CD4-positive, alpha-beta T cell treated with Interleukin-6 for 4 hours (primary cell): ENCODE measurements at places on chromosomes 6 and 20.

- no peak for DNase-seq
Observed at GRCh38 chr20:10654630-10655029, 19.2 kb downstream of the JAG1 start.

- peak; percentile 41 for DNase-seq
Observed at GRCh38 chr6:130517444-130517931, 151.7 kb downstream of the TMEM200A start.

- DNase-seq: no peak
Observed at GRCh38 chr6:39841923-39842322, 49.7 kb downstream of the DAAM2 start.

DNA sequence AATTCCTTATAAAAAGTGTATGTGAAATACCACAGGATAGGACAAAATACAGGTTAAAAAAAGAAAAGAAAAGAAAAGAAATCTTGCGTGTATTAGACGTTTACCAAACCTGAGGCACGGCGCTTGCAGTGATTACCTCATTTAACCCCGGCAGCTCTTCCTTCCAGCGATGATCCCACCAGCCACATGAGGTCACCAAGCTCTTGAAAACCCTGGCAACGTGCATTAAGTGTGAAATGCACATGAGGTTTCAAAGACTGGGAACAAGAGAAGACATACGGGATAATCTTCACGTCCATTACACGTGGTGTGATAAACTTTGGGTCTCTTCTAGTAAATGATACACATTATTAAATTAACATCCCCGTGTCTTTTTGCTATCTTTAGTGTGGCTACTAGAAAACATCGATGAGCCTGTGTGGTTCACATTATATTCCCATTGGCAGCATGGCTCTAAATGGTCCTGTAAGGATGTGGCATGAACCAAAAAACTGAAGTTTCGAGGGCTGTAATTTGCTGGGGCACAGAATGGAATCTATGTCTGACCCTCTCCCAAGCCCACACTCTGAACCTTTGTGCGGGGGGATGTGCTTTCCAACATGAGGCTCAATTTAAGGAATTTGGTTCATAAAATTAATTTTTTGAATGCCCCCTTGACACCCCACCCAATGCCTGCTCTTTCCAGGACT lies 59.2 kb upstream of the THBS2 start:
- DNase-seq: no peak

DNA sequence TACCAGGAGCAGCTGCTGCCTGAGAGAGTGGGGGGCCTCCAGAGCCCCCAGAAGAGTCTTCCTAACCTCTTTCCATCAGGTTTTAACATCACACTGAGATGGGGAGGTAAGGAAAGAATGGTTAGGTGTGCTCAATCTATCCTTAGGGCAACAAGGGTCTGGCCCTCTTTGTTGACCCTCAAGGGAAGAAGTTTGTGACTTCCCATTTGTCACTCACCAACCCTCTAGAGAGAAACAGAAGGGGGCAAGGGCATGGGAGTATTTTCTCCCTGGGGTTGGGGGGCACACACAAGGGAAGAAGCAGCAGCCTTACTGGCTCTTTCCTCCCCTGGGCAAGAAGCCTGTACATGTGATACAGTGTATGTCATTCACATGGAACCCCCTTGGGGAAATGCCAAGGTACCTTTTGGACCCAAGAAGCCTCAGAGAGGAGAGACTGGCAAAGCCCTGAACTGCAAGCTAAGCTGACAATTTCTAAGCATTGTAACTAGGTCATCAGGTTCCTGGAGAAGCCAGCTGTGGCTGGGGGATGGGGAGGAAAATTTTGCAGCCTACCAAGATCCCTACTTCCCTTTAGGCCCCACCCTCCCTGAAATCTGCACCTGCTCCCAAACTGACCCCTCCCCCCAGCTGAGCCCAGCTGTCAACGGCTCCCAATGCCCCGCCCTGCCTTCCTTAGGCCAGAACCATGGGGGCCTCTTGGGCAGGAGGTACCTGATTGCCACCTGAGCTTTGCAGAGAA lies 14.5 kb downstream of the BCL2L1 start:
- DNase-seq: no peak

GRCh38 chr6:33597551-33598322 lies 17.7 kb upstream of the BAK1 start:
- DNase-seq: no peak

DNA sequence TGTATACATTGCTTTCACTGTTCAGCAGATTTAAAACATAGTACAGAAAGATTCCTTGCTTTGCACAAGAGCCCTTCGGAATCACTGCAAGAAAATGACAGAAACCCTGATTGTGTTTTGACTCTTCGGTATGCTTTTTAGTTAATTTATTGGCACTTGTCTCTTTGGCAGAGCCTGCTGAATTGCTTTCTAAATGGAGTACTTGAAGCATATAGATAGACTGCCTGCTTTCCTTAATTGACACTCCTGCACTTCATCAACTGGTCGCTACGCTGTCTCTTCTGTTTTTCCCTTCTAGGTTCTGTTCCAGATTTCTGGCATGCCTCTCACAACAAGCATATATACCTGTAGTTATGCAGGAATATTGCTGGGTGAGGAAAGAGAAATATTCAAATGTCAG lies 22.4 kb upstream of the RBM24 start:
- DNase-seq: no peak

DNA sequence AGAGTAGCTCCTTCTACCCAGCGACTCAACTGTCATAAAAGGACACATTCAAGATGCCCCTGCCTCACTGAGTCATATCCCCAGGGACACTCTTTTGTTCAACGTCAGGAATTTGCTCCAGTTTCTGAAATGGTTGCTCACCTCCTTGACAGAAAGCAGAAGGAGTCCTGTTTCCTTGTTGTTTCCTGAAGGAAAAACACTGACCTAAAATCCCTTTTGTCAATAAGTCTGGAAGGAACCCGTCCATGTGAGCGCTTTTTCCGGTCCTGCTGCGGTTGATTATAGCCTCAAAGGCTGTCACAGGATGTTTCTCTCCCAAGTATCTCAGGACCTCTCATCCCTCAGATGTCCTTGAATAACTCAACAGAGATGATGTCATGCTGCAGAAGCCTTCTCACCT lies 113.6 kb upstream of the PLEKHG1 start:
- DNase-seq: no peak

DNA sequence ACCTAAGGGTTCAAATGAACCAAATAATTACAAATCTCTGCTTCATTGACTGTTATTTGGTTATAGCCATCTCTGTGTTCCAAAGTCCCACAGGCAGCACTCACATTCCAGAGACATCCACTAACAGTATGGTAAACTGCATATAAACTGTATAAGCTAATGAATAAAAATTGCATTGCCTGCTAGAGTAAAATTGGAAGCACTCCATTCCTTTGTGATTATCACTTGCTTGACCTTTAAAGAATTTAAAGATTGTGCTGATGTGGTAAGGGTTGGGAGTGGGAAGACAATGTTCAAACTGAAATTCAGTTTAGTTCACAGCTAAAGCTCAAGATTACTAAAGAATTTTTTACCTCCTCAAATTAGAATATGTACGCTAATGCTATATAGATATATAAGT lies 31.0 kb upstream of the OSTM1 start:
- DNase-seq: no peak

- no peak for DNase-seq
Observed at GRCh38 chr6:112595841-112596240, 248.7 kb downstream of the RFPL4B start.

- no peak for DNase-seq
Observed at GRCh38 chr6:32074996-32075532, 34.1 kb downstream of the TNXB start.

GRCh38 chr6:117130125-117130524 lies 135.2 kb upstream of the VGLL2 start:
- no peak for DNase-seq

DNA sequence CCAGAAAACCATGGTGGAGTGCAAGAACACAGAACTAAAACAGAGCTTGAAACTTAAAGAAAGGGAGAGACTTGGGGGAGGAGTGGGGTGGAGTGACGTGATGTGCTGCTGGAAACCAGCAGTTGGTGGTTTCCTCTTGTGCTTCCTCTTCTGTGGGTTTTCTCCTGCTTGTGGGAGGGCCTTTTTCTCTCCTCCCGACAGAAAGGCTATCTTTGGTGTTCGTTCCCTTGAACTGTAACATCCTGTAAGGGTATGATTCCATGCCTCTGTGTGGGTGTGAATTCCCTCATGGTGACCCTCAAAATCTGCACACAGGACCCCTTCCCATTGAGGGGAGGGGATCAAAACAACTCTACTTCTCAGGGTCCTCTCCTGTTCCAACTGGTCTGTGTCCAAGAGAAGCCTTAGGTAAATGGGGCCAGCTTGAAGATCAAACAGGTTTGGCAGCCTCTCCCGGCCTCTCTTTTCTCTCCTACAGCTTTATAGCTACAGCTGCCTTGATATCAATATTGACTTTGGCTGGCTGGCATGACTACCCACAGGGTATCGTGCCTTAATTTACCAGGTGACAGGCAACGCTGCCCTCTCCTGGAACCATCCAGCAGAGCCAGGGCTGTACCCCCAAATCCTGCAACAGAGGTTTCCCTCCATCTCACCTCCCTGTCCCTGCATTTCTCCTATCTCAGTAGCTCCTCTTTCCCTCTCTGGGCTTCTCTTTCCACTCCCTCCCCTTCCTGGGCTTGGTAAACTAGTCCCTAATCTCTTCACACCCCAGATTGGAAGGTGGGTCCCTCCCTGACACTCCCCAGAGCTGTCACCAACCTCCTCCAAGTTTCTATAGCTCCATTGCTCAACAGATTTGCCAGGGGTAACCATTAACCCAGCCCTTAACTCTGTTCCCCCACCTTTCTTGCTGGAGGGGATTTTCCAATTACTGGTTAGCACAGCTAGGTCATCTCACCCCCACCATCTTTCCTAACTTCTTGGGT lies 1.5 kb upstream of the MSH5 start:
- DNase-seq: peak; percentile 75

GRCh38 chr20:49983848-49984408 lies 1.1 kb downstream of the SNAI1 start:
- DNase-seq: no peak

DNA sequence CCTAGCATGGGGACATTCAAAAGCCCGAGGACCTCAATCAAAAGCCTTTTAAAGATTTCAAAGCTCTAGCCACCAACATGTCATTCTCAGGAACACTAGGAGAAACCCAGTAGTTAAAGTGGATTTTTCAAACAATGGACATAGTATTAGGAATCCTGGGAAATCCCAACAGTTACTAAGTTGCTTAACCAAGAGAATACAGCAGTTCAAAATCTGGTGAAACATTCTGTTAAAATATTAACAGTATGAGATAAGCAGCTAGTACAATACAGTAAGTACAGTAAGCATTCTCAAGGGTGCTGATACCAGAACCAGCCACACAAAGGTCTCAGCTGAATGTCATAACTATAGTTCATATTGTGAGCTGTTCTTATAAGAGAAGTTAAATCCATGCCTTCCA lies 68.6 kb downstream of the CDK19 start:
- no peak for DNase-seq

- DNase-seq: peak; percentile 63
Observed at GRCh38 chr20:47677635-47678453, 107.4 kb downstream of the SULF2 start.

DNA sequence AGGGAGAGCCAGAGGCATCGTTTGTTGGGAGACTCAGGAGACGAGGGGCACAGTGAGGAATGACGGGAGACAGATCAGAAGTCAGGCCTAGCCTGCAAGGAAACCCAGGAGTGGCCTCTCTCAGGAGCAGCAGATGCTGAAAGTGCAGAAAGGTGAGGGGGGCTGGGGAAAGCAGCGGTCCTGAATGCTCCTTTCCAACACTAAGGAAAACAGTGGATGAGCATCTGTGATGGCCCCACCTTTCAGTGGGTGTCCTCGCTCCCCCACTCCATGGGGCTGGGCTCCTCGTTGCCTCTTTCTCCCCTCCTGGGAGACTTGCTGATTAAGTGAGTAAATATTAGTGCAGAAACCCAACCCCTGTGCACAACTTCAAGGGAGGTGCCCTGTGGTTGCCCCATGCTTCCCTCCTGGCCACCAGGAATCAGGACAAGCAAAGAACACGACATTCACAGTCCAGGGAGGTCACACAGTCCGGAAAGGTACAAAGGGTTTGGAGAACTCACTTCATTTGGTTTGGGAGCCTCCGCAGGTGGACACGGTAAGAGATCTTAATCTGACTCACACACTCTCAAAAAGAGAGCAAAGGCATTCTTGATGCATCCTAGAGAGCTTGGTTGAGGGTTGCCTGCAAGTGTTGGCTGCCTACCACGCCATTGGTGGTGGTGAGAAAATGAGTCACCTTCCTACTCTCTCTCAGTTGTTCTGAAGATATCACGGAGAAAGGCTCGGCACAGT lies 9.7 kb upstream of the BPIFB1 start:
- DNase-seq: no peak

DNA sequence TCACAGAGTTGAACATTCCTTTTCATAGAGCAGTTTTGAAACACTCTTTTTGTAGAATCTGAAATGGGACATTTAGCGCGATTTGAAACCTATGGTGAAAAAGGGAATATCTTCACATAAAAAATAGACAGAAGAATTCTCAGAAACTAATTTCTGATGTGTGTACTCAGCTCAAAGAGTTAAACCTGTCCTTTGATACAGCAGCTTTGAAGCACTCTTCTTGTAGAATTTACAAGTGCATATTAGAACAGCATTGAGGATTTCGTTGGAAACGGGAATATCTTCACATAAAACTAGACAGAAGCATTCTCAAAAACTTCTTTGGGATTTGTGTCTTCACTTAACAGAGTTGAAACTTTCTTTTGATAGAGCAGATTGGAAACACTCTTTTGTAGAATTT lies 650.7 kb upstream of the ZNF337 start:
- no peak for DNase-seq

GRCh38 chr20:62454904-62455636 lies 20.7 kb downstream of the GATA5 start:
- no peak for DNase-seq

DNA sequence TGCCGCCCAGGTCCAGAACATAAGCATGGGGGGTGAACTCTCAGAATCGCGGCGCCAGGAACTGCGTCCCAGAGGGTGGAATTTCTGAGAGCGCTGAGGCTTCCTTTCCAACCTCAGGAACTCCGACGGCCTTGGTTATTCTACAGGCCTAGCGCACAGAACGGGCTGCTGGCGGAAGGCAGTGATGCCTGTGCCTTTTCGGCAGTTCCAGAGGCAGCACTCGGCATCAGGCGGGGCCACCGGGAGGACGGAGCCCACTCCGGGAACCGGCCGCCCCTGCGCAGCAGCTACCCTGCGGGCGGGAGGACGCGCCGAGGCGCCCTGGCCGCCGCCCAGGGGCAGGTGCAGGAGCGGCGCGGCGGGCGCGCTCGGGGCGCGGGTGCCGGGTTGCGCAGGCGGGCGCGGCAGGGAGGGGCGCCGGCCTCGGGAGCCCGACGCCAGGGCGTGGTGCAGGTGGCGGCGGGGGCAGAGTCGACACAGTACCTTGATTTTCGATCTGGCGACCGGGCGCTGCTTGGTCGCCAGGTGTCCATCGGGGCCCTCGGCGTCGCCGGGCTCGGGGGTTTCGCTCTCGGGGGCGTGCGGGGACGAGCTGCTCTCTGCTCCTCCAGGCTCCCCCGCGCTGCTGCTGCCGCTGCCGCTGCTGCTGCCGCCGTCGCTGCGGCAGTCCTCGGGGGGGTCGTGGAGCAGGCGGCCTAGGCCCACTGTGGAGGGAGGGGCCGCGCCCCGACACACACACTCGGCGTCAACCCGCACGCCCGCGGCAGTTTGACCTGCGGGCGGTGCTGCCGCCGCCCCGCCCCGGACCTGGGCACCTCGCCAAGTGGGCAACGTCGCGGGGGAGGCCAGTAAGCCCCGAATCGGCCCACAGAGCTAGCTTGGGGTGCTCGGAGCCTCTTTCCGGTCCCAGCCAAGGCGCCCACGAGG lies 1.3 kb downstream of the OVOL2 start:
- DNase-seq: no peak
